Skeletal muscle cell (primary cell): ENCODE measurements at places on chromosomes 16 and 17.

DNA sequence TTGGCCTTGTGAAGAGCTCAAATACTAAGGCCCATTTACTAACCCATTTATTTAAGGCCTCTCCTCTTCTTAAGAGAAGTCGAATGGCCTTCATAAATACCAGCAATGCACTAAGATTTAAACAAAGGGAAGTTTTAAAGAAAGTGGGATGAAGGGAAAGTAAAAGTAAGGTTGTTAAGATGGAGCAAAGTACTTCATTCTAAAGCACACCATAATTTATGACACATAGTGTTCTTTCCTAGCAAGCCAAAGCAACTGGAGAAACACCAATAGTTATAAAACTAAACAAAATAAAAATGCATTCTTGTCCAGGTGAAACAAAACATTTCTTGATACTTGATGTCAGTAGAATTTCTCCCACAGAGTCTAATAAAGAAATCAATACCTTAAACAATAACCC, 27.9 kb downstream of the CDH11 start:
- DNase-seq = no peak

GRCh38 chr16:72979974-72980373, 68.0 kb downstream of the ZFHX3 start:
- DNase-seq = no peak

GRCh38 chr16:77133706-77134105, 57.3 kb upstream of the MON1B start:
- DNase-seq = no peak

- no peak for DNase-seq
These were observed at the start of gene HIC1 for GRCh38 chr17:2054512-2055291. HIC1 (plus strand) TSS chr17:2055103; CDS start chr17:2056691, 1,588 bp downstream.

GRCh38 chr16:12124742-12125141, 148.2 kb downstream of the SNX29 start:
- no peak for DNase-seq

GRCh38 chr16:66161269-66161668, 205.2 kb upstream of the CDH5 start:
- DNase-seq = no peak

GRCh38 chr17:4607261-4607741, 23.0 kb downstream of the SMTNL2 start:
- DNase-seq = no peak

- DNase-seq = no peak
These were observed 724 bp downstream of the MVP start for GRCh38 chr16:29820730-29821642.

DNA sequence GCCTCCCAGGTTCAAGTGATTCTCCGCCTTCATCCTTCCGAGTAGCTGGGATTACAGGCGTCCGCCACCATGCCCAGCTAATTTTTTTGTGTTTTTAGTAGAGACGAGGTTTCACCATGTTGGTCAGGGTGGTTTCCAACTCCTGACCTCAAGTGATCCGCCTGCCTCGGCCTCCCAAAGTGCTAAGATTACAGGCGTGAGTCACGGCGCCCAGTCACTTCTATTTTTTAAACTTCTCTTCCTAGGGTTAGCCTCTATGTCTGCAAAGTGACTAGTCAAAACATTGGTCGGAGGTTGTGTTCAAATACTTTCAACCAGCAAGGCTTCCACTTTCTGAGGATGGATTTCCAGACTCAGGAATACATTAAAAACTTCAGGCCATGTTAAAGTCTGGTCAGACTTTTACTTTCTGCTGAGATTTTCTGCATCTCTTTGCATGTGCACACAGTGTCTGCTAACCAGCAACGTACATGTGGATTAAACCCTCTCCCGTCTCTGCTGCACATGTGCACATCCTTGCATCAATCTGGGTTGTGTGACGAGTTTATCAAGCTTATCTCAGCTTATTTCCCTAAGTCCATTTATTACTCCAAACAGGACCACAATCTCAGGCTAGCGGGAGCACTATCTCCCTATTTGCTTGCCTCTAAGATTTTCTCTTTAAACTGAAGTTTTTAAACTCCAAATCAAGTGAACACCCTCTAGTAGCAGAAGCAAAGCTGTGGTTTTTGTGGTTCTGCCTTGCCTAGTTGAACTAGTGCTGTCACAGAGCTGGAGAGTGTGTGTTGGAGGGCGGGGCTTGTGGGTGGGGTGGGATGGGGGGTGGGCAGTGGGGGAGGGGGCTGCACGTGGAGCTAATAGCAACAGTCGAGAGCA, 525.2 kb upstream of the GOT2 start:
- no peak for DNase-seq

DNA sequence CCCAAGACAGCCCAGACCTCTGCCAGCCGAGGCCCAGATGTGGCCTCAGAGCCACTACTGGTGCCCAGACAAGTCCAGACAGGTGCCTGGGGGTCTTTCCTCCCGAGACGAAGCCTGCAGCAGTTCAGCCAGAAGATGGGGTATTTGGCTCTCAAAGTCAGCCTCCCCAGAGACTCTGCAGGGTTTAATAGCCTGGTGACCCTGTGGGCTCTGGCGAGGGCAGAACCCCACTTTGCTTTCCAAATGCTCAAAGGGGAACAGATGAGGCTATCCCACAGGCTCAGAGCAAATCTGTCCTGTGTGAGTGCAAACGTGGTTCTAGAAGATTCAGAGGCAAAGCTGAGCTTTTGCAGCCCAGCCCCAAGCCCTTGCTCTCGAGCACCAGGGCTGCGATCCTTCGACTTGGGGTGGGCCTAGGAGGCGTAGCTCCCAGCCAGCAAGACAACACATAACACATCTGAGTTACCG, 236.0 kb downstream of the MRTFB start:
- DNase-seq = no peak

DNA sequence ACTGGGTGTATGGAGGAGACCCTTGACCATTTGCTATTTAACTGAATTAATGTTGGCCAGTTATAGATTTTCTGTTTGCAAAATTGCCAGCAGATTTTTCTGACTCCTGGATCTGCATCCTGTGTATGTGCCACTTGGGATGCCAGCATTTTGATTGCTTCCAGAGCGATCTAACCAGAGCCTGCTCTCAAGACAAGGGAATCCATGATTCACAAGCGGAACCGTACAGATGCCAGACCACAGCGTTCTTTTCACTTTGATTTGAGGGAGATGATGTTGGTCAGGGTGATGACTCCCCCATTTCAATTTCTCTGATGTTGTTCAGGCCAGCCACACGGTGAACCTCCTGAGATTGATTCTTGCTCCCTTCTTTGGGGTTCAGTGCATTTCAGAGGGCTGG, 228.7 kb downstream of the CDH13 start:
- no peak for DNase-seq

- DNase-seq = no peak
These were observed 26.9 kb upstream of the SPATA32 start for GRCh38 chr17:45288825-45289224.
